NCI-H1092 (cell line): ENCODE measurements at places on chromosomes 16 and 17.

GRCh38 chr16:23689442-23690187 is 10.9 kb downstream of the PLK1 start:
- DNase-seq: no peak

DNA sequence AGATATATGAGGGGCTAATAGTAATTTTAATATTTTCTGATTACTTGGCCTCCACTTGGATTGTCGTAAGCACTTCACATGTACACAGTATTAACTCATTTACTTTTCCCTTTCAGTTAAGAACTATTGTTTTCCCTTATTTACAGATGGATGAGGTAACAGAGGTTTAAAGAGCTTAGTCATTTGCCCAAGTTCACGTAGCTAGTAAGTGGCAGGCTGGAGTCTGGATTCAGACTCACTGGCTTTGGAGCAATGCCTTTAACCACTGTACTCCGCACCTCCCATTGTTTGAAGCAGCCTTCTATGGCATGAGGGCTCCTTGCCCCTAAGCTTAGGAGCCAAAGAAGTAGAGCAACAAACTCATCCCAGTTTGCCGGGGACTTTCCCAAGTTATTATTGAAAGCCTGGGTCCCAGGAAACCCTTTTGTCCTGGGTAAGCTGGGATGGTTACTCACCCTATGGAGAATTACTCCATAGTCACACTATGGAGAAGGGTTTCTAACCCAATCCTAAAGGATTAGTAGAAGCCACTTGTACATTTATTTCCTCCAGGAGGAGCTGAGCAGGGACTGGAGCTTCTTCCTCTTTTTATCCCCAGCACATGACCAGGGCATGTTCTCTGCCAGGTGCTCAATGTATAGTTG is 12.3 kb downstream of the FOXL1 start:
- no peak for DNase-seq

DNA sequence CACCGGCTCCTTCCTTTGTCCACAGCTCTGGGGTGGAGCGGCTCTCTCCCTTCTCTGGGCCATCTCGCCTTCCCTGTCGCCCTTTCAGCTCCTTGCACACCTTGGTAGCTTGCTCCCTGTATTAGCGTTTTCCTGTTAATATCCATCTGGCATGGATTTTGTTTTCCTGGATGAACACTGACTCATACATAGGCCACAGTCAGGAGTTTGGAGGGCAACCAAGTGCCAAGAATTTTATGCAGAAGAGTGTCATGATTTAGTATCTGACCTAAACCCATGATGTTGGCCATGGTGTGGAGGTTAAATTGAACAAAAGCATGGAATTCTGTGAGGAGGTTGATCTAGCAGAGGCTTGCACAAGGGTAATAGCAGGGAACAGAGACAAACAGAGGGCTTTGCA is 180.9 kb downstream of the AIPL1 start:
- DNase-seq: no peak

DNA sequence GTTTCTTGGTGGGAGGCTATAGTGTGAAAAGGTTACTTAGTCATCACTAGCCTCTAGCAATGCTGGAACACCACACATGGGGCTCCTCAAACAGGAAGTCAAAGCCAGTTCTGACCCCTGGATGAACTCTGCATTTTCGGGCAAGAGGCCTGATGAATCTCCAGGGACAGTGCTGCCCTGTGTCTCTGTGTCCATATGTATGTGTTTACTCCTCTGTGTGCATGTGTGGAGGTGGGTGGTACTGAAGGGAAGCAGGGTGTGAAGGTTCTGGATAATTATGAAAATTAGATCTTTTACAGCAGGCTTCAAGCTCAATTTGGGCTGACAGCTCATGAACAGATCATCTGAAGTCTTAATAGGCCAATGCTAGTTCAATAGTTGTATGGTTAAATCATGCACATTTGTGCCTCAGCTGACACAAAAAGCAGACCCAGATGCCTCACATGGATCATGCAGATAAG is 133.6 kb downstream of the SNX11 start:
- DNase-seq: peak; percentile 44

DNA sequence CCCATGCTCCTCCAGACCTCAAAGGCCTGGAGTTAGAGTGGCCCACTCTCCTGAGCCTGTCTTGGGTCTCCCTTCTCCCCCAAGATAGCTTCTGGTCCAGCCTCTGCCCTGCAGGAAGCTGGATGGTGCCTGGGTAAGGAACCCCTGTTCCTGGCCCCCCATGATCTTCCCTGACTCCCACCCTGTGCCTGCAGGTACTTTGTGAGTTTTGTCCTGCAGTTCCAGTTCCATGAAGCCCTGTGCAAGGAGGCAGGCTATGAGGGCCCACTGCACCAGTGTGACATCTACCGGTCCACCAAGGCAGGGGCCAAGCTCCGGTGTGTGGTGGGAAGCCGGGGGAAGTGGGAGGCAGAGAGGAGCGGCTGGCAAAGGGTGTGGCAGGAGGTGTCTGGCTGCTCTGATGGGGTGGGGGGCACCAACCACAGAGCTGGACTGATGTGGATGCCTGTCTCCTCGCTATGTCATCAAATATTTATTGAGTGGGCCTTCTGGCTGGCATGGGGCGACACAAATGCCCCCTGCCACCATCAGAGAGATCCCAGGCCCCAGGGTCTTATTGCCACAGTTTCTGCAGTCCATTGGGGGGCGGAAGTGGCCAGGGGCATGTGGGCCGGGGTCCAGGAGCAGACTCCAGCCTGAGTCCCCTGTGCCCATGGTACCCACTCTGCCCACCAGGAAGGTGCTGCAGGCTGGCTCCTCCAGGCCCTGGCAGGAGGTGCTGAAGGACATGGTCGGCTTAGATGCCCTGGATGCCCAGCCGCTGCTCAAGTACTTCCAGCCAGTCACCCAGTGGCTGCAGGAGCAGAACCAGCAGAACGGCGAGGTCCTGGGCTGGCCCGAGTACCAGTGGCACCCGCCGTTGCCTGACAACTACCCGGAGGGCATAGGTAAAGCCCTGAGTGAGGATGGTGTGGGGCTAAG is 7.1 kb downstream of the ACE start:
- no peak for DNase-seq

DNA sequence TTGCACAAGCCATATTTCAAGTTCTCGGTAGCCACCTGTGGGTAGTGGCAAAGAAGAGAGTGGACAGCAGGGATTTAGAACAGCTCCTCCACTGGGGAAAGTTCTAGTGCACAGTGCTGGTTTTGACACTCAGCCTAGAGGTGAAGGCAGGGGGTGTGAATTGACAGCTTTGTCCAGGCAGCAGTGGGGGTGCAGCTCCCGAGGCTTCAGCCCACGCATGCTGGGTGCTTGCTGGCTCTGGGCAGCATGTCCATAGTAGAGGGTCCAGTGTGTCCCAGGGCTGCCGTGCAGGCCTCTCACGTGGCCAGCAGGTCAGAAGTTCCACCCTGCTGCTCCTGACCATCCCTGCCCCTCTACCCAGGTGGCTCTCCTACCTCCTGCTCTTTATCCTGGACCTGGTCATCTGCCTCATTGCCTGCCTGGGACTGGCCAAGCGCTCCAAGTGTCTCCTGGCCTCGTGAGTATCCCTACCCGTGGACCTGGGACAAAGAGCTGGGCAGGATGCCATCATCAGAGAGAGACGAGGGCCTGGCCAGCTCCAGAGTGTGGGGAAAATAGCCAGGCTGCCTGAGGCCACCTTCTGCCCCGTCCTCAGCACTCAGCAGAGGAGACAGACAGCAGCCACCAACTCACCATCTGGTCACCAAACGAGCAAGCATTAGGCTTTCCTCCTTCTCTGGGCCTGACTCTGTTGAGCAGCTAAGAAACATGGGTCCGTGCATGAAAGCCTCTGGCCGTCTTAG is 29.8 kb downstream of the TTYH2 start:
- DNase-seq: no peak

- no peak for DNase-seq
These were observed 15.4 kb downstream of the SCO1 start for GRCh38 chr17:10681866-10682446.

DNA sequence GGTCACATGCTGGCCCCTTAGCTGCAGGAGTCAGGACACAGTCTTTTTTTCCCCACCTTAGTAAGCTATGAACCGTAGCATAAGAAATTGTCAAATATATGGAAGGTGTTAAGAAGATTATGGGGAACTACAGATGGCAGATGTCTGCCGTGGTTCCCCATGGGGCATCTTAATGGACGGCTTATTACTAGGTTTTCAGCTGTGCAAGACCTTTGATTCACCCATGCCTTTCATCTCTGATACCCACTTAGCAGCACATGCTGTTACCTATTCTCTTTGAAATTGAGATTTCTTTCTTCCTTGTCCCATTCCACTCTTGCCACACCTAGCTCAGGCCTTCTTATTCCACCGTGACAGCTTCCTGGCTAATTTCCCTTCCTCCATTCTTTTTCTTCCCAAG is 70.7 kb downstream of the RPTOR start:
- DNase-seq: no peak

DNA sequence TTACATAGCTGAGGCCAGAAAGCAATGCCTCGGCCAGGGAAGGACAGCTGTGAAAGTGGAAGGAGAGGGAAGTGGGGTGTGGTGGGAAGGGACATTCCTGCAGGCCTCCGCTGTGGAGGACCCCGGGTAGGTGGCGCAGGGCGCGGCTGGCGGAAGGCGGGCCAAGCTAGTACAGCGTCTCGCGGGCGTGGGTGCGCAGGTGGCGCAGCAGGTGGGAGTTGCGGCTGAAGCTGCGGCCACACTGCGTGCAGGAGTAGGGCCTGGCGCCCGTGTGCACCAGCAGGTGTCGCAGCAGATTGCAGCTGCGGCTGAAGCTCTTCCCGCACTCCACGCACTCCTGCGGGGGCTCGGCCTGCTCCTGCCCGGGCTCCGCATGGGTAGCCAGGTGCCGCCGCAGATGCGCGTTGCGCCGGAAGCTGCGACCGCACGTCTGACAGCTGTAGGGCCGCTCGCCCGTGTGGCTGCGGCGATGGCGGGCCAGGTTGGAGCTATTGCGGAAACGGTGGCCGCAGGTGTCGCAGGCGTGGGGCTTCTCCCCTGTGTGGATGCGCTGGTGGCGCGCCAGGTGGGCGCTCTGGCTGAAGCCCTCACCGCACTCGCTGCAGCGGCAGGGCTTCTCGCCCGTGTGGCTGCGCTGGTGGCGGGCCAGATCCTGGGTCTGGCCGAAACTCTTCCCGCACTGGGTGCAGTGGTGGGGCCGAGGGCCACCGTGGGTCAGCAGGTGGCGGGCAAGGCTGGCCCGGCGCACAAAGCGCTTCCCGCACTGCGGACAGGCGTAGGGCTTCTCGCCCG is 10.0 kb downstream of the ZSCAN10 start:
- DNase-seq: no peak

DNA sequence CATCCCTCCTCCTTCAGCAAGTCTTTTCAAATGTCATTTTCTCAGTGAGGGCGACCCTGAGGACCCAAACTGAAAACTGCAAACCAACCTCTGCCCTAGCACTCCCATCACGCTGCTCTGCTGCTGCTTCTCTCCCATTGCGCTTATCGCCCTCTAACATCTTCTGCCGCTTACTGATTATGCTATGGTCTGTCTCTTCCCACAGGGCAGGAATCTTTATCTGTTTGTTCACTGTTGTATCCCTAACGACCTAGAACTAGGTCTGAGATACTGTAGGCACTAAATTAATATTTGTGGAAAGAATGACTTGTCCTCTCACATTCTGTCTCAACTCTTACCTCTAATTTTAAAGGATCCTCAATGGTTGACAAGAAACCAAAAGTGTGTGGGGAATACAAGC is 12.5 kb downstream of the ZSCAN32 start:
- no peak for DNase-seq
